ENCODE measurements at places on chromosomes 13 and 19.

DNA sequence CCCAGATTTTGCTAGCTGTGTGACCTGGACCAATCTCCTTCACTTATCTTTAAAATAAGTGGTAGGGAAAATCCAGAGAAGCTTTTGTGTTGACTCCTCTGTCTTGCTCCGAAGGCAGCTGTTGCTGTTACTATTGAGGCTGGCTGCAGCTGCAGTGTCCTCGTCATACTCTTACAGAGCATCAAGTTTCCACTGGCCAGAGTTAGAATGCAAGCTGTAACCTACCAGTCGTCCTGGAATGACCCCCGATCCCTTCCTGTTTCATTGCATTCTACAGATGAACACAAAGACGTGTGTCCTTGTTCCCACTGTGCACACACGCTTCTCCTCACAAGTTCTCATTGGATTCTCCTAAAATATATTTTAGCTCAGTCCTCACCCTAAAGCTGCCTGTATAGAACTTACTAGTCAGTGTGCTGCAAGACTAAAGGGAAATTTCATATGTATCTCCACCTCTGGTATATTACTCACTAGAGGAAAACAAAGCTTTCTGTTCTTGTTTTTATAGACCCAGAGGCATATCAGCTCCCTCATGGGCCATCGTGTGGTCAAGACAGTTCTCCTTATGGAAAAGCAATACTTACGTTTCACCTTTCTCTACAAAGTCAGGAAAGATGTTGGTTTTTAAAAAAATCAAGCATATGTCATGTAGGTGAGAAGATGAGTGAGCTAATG lies 589.8 kb downstream of the LMO7 start:
- no peak for DNase-seq

DNA sequence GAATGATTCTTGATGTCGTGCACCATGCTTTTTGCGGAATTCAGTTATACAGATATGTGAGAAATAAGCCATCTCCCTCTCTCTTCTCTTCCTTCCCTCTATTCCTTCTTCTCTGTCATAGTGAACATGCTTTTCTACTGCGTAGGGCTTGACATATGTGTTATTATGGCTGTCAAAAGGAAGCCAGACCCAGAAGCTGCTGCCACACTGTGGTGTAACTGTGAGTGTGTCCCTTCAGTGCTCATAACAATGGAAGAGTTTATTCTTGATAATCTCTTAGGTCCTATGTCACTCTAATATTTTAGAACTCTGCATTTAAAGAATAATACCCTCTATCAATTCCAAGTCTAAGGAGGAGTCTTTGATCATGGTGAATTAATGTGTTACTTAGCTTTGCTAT lies 208.9 kb upstream of the TMTC4 start:
- DNase-seq: no peak

DNA sequence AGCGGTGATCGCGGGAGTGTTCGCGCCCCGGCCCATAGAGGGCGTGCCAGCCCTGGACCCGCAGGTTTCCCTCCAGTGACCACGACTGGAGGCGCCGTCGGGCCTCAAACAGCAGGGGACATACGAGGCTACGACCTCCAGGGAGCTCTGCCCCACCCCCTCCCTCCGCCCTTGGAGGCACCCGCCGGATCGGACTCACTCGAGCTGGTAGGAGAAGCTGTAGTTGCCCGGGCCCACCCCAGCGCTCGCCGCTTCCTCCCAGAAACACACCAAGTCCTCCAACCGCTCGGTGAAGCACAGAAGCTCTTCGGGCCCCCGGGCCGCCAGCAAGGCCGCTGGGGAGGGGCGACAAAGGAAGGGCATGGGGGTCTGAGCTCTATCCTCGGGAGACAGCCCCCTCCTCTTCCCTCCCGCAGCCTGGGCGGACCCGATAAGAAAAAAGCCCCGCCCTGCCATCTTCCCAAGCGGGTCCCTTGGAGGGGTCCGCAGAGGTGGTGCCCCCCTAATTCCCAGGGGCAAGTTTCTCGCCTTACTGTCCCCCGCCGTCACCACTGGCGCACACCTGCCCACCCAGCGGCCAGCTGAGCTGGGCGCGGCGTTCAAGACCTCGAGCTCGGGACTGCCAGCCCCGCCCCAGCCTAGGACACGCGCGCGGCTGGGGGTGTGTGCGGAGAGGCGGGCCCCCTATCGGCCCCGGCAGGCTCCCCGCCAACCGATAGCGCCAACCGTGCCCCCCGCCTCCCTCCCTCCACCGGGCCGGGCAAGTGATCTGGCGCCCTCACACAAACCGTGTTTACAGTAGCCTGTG lies 1.0 kb downstream of the EPOR start:
- peak; percentile 63 for DNase-seq

GRCh38 chr13:100203696-100204367 lies 114.9 kb downstream of the PCCA start:
- DNase-seq: no peak

DNA sequence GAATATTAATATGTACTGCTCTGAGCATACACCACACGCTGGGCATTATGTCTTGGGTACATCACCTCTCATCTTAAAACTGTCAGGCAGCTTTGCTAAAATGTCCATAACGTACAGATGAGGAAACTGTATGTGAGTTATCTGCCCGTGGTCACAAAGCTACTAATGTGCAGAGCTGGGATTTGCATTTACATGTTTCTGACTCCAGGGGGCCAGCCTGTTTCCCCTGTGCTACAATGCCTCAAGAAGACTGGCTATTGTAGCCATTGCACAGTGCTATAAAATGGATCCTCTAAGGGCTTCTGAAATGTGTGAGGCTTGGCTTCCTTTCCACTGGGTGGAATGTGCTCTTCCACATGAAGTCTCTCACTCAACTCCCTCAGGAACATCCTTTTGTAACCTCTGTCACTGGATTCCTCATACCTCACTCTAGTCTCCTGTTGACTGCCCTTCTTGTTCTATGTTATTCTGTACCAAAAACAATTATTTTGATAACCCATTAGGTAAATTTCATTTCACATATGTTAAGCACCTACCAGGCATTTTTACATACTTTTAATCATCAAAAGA lies 95.6 kb upstream of the HTR2A start:
- no peak for DNase-seq

DNA sequence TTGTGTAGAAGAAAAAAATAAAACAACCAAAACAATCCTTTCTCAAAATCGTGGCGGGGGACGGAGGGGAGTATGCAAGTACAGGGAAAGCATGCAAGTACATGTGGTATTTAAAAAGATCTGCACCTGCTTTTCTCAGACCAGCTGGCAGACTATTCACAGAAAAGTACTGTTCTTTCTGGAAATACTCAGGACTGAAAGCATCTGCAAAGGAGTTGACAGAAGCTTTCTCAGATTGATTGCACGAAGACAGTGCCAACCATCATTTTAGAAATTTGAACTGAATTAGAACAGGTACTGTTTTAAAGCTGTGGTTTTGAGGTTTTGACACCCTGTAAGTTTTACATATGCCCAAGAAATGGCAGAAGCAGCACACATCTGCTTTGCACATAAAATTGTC lies 19.8 kb upstream of the PCDH8 start:
- DNase-seq: no peak

DNA sequence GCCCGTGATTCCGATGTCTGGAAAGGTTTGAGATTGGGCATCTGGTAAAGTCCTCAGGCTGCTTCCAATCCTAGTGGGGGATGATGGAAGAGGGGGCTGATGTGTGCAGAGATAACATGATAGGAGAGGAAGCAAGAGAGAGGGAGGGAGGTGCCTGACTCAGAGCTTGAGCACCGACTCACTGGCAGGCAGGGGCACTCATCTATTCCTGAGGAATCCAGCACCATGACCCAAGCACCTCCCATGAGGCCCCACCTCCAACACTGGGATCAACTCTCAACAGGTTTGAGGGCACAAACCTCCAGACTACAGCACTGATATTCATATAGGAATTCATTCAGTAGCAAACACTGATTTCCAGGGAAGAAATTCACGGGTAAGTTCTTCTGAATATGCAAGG lies 5.6 kb upstream of the SIGLEC9 start:
- DNase-seq: no peak

DNA sequence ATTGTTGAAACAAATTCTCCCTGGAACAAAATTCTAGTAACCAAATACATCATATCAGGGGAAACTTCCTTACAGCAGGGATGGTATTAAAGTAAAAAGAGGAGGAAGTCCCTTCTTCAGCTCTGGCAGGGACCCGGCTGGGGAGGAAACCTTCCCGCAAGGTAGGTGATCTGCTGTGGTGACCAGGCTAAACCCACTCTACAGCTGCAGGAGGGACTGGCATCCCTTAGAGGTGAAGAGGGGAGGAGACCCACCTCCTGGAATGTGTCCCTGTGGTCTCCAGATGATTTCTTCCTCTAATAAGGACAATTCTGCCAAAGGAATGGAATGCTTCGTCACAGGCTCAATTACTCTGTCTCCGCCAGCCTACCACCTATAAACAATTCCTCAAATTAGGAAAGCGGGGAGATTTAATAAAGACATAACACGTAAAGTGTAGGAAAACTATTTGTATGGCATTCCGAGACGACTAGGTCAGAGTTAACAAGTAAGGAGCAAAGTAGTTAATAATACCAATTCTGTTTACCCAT lies 637 bp upstream of the PDS5B start:
- no peak for DNase-seq

- no peak for DNase-seq
These were observed at the start of gene LRRC8E for GRCh38 chr19:7888145-7888825. LRRC8E (plus strand) TSS chr19:7888510; CDS start chr19:7895604, 7,094 bp downstream.

DNA sequence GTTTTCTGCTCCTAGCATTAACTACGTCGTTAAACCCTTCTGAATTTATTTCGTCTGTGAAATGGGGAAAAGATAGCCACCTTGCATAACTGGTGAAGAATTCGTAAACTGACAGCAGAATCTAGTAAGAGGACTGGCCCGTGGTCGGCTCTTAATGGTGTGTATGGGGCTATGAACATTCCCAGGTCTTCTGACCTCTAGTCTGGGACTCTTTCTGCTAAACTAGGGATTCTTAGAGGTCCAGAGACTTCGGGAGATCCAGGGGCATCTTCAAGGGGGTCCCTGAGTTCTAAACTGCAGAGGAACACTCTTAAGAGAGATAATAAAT lies 231.1 kb upstream of the SERP2 start:
- DNase-seq: no peak

GRCh38 chr19:16325641-16326400 lies 1.2 kb downstream of the KLF2 start:
- peak; percentile 69 for DNase-seq

DNA sequence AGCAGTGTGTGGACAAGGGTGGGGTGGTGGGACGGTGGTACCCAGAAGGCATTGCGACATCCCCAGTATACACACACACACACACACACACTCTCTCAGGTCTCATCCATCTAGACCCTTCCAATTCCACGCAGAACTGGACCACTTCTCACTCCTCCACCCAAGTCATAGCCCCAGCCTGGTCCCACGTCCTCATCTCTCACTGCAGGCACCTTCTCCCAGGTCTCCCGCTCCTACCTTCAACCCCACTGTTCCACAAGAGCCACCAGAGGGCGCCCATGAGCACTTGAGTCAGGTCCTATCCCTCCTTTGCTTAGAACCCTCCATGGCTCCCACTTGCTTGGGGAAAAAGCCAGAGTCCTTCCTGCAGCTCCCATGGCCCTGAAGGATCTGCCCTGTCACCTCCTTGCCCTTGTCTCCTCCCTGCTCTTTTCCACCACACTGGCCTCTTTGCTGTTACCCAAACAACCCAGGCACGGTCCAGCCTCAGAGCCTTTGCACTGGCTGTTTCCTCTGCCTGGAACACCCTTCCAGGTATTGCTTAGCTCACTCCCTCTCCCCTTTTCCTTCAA lies 62.6 kb downstream of the IER2 start:
- DNase-seq: peak; percentile 73

DNA sequence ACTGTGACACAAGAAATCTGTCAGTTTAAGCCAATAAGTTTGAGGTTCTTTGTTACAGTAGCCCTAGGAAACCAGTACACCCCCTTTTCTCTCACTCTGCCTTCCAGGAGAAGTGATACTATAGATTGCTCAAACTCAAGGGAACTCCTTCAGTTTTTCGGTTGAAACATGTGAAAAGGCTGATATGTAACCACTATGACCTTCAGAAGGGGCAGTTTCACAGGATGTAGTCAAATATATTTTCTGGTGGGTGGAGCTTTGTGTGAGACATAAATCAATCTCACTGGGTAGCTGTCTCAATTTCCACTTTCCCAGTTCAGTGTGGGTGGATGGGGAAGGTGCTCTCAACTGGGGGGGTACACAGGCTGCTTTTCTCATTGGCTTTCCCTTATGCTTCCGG lies 41.7 kb downstream of the HTR2A start:
- DNase-seq: no peak

DNA sequence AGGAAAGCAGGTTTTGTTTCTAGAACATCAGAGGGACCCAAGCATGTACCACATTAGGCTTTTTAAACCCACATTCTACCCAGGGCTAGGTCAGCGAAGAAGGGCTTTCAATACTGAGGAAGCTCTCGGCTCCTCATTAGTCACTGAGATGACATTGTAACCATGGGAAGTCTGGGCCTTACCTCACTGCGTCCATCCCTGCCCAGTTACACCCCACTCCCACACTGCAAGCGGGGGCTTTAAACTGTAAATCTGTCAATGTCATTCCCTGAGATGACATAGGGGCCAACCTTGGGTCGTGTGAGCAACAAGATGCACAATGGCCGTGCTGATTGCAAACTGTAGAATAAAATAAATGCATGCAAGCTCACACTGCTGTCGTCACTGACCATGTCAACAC lies 21.7 kb upstream of the TFDP1 start:
- no peak for DNase-seq

DNA sequence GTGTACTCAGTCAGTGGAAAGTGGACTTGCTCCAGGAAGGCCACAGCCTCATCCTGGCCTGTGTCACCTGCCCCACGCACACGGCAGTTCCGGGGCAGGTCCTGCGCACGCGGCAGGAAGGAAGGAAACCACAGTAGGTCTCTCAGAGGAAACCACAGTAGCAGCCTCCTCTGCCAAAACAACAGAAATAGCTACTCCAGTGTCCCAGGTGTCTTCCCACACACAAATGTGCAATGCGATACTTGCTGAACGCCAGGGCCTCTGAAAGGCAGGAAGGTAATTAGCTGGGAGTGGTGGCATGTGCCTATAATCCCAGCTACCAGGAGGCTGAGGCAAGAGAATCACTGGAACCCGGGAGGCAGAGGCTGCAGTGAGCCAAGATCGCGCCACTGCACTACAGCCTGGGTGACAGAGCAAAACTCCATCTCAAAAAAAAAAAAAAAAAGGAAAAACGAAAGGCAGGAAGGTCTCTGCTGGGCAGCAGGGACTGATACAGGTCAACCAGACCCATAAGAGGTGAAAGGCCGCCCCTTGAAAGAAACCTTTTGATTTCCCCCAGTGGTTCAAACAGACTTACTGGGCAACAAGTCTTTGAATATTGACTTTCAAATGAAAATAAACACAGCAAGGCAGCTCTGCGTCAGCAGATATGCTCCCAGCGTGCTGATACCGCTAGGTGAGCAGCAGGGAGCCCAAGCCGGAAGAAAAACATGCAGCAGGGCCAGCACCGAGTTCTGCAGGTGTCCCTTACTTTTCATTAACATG lies 49.5 kb downstream of the CRYL1 start:
- peak; percentile 77 for DNase-seq
